ENCODE measurements at places on chromosomes 6 and 20.

- no peak for DNase-seq
These were observed 86.2 kb downstream of the LAMP5 start for GRCh38 chr20:9600562-9600961.

GRCh38 chr6:144935661-144936060 is 650.5 kb downstream of the UTRN start:
- no peak for DNase-seq

GRCh38 chr6:44915111-44915510 is 413.0 kb upstream of the RUNX2 start:
- no peak for DNase-seq

DNA sequence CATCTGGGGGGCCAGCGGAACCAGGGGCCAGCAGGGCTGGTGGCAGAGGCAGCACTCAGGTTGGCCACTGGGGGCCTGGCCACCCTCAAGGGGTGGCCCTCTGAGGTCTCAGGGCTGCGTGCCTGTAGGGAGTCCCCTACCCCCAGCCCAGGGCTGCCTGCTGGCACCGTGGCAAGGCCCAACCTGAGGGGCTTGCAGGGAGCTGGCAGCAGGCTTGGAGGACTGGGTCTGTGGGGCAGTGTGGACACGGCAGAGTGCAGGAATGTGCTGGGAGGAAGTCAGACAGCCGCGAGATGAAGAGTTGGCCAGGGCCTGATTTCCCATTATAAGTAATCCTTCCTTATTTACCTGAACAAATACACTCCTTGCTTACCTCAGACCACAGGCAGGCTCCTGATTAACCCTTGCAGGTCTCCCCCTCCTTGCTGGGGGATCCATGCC is at the start of gene SPDEF:
TSS of gene SPDEF (minus strand) at position 299 of the 441 bp plus-strand sequence. CDS start 11,874 bp downstream, outside the sequence.
- no peak for DNase-seq

- DNase-seq = no peak
These were observed 37.7 kb upstream of the C20orf144 start for GRCh38 chr20:33624399-33624798.

DNA sequence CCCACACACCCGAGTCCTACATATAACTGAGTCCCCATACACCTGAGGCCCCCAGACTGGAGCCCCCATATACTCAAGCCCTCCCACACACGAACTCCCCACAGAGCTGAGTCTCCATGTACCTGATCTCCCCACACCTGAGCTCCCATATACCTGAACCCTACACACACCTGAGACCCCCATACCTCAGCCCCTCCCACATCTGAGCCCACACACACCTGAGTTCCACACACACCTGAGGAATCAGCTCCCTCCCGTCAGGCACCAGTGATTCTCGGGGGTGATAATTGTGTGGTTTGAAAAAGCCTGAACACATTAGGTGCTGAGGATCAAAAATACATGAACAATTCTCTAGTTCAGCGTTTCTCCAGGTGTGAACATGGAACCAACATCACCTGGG is 15.4 kb downstream of the PFDN4 start:
- DNase-seq = no peak

GRCh38 chr6:63538550-63538949 is 33.7 kb upstream of the LOC128125822 start:
- no peak for DNase-seq

DNA sequence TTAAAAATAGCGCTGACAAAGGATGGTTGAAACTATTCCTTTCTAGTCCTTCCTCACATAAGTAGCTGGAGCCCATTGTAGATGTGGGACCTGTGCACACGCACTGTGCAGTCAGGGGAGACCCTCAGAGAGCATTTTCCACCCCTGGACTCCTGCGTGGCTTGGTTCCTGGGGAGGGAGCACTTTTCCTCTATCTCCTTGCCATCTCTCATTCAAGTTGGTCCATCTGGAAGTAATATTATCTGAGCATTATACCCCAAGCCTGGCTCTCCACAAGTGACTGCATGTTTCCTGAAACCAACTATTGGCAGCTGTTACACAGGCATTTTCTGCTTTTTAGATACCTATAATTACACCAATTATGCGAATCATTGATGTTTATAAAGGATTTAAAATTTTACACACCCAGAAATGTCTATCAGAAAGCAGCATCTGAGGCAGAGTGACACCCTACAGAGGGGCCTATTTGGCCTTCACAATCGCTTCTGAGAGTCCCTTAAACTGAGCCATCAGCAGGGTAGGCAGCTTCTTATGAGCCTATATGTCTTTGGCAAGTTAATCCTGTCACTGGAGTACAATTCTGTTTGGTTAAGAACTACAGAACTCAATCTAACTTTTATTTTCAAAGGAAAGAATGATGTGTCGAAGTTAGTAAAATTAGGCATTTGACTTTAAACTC is 18.7 kb downstream of the SOX4 start:
- DNase-seq = no peak

DNA sequence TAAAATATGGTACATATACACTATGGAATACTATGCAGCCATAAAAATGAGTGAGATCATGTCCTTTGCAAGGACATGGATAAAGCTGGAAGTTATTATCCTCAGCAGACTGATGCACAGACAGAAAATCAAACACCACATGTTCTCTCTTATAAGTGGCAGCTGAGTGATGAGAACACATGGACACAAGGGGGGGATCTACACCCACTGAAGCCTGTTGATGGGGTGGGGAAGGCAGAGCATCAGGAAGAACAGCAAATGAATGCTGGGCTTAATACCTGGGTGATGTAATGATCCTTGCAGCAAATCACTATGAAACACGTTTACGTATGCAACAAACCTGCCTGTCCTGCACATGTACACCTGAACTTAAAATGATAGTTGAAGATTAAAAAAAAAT is 71.3 kb downstream of the MANEA start:
- no peak for DNase-seq

DNA sequence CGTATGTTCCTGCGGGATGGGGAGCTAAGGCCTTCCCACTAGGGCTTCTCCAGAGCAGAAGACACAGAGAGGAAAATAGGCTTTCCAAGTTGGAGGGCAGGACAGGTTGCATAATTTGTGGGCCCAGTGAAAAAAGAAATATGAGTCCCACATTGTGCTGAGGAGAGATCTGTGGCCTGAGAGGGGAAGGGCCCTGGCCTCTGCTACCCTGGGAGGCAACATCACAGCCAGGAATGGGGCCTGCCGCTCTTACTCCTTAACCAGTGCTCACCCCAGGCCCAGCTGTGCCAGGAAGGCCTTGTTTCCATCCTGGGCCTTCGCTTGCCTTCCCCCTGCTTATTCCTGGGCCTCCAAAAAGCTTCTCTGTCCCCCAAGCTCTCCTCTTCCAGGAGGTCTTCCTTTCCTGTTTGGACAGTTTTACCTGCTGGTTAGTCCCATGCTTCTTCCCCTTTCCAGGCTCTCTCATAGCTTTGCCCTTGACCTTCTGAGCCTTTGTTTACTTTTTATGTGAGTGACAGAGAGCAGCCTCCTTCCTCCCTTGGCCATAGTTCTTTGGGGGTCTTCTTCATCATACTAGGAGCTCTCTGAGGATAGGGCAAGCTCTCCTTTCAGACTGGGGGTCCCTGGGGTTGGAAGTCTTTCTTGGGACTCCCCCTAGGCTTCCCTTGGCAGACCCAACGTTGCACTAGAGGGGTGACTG is 26.2 kb upstream of the VEGFA start:
- DNase-seq = no peak

GRCh38 chr20:37670351-37670791 is 23.5 kb upstream of the CTNNBL1 start:
- DNase-seq = no peak

DNA sequence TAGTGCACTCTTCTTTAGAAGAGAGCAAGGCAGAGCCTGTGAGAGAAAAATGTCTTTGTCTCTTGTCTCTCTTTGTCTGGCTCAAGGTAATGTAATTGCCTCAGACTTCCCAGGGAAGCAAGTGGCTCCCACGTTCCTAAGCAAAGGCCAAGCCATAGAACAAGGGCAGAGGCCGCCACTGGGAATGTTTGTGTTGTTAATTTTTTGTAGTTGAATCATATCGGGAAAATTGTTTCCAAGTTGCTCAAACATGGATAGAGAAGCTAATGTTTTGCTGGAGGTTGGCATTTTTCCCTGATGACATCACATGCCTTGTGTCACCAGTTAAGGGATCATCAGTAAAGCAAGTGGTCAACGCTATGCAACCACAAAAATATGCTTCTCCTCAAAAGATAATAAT is 211.5 kb upstream of the FOXA2 start:
- no peak for DNase-seq

DNA sequence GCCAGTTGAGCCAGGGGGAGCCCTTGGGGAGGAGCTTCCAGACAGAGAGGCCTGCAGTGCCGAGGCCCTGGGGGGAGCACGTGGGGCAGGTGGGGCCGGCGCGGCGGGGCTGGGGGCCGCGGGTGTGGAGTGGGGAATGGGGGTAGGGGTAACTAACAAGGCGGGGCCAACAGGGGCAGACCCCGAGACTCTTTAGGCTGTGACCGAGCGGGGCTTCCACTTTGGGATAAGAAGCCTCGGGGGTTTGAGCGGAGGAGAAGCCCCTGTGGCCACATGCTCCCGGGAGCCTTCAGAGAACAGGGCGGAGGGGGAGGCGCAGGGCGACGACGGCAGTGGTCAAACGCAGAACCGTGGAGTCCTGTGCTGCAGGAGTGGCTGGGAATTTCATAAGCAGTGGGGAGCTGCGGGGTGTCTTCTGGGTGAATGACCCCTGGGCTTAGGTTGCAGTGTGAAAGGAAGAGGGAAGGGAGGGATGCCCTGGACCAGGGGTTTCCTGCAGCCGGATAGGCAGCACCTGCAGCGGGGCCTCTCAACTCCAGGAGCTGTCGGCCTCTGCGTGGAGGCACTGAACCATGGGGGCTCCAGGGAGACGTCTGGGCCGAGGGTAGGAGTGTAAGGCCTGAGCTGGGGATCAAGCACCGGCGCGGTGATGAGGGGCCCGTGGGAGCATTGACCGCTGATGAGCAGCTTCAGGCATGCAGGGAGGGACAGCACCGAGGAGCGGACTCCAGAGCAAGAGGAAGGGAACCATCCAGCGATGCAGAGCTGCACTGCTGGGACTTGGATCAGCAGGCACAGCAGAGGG is 121.0 kb downstream of the SYNDIG1 start:
- no peak for DNase-seq

DNA sequence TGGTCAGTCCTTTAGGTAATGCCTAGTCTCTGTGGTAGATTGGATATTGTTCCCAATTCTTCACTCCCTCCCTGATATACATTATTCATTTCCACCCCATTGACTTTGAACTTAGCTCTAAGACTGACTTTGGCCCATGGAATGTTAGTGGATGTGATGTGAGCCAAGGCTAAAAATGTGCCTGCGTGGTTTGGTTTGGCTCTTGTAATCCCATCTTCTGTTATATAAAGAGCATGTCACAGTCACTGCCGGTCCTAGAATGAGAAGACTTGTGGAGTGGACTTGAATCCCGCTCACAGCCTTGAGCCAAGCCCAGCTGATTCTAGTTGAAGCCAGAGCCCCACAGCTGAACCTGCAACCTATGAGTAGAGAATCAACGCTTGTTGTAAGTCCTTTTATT is 23.6 kb upstream of the DNAAF9 start:
- no peak for DNase-seq

GRCh38 chr6:160400446-160400845 is 52.3 kb downstream of the SLC22A3 start:
- DNase-seq = no peak

DNA sequence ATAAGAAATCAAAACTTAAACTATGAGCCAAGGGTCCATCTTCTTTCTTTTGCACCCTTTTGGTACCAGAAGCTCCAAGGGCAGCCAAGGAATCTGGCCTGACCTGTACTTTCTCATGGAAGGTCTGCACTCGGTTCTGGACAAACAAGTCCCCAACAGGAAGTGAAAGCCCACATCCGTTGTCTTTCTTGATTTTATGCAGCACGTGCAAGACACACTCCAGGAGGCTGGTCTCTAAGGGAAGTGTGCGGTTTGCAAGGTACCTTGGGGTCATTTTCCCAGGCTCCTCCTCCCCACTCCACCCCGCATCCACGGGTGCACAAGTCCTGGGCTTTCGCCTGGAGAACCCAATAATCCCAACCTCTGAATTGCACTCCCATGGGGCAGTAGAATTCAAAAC is 101.9 kb downstream of the NFATC2 start:
- DNase-seq = no peak

GRCh38 chr6:35173044-35173426 is 31.9 kb upstream of the TCP11 start:
- DNase-seq = no peak

All from right renal pelvis (tissue), 4 donors.